ENCODE measurements at places on chromosomes 7 and 10. TPM values are rescaled to one million over a fixed set of nuclear protein-coding genes. Genes with fewer than 3 reads are reported as not detected.

ABCB4 gene
- polyA plus RNA-seq = not detected

SGCE gene
- 61.5 TPM for polyA plus RNA-seq

MRC1 gene
- 0.01 TPM for polyA plus RNA-seq

DRGX gene
- polyA plus RNA-seq = not detected

AUTS2 gene
- 2.8 TPM for polyA plus RNA-seq

ACTR3C gene
- polyA plus RNA-seq = 0.43 TPM

TACR2 gene
- 0.21 TPM for polyA plus RNA-seq

SNX8 gene
- 25.8 TPM for polyA plus RNA-seq

DPYSL4 gene
- polyA plus RNA-seq = 14.0 TPM

TRIM73 gene
- 2.0 TPM for polyA plus RNA-seq

AMPH gene
- polyA plus RNA-seq = 0.26 TPM

ASIC3 gene
- 7.5 TPM for polyA plus RNA-seq

COPS6 gene
- 219 TPM for polyA plus RNA-seq

ANKRD7 gene
- polyA plus RNA-seq = 0.63 TPM

PCDH15 gene
- polyA plus RNA-seq = not detected

Data from A549 (cell line).